IPS-NIHi11 (cell line): ENCODE measurements at places on chromosomes 2 and 18.

GRCh38 chr2:238024986-238025385, 35.8 kb upstream of the SCLY start:
- no peak for DNase-seq

- DNase-seq = no peak
These were observed 100.4 kb downstream of the EIPR1 start for GRCh38 chr2:3277050-3277747.

DNA sequence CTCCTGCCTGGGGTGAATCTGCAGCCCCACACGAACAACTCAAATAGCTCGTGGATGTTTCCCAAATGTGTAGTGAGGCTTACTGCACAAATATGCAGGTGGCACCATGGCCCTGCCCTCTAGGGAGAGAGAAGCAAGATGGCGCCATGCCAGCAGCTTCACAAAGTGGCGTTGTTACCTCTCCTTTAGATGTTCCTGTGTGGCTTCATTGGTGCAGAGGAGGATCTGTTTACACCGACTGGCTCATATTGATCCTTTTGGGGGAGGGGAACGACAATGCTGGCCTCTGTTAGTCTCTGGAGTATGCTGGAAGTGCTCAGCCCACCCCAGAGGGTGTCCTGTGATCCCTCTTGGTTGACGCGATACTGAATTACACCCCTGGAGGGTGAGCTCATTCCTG, 99.5 kb upstream of the GATA6 start:
- no peak for DNase-seq

DNA sequence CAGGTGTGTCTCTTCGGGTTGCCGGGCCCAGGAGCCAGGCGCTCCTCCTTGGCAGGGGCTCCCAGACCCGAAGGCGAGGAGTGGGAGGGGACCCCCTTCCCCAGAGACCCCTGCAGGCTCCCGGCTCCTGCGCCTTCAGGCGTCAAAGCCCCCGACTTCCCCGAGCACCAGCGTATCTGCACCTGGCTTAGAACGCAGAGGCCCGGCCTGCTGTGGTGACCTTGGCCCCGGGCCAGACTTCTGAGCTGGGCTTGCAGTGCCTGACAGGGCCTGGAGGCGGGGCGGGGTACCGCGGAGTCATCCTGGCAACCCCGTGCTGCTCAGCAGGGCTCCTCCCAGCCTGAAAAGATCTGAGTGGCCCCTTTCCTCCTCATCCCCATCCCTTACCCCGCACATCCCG, 27.0 kb downstream of the SKA1 start:
- DNase-seq = peak; percentile 67

GRCh38 chr2:141242008-141242407, 888.8 kb downstream of the LRP1B start:
- no peak for DNase-seq

DNA sequence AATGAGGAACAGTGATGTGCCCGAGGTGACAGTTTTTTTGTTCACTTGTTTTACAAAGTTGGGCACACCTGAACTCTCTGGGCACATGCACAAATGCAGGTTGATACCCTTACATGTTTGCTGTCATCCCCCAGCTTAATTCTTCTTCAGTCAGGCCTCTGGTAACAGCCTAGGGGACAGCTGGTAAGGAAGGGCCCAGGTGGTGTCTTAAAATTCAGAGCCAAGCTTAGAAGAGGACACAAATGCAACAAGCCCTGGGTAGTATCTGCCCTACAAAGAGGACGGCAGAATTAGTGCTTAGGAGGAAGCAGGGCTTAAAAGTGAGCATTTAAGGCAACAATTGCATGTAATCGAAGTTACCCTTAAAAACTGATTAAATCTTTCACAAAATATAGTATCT, 171.9 kb upstream of the ACAA2 start:
- DNase-seq = no peak

- DNase-seq = no peak
These were observed 66.5 kb upstream of the TLK1 start for GRCh38 chr2:171227066-171227782.

GRCh38 chr2:50674876-50675275, 357.1 kb downstream of the NRXN1 start:
- DNase-seq = no peak

GRCh38 chr18:30957066-30957465, 85.5 kb downstream of the DSC3 start:
- no peak for DNase-seq

GRCh38 chr2:215994911-215995310, 18.4 kb downstream of the MREG start:
- no peak for DNase-seq

DNA sequence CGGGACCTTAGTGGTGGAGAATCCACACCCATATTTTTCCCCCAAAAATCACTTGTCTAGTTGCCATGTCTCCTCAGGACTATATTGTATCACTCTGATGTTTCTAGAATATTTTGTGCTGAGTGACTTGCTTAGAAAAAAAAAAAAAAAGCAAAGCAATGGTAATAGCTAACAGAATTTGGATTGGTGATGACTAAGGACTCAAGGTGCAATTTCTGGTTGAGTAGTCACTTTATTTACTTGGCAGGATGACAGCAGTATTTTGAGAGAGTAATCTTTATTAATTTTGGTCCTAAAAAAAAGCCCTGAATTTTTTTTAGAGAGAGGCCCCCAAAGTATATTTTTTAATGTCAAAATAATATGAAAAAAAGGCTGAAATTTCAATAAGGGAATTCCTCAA, 32.8 kb upstream of the MYO3B start:
- no peak for DNase-seq

DNA sequence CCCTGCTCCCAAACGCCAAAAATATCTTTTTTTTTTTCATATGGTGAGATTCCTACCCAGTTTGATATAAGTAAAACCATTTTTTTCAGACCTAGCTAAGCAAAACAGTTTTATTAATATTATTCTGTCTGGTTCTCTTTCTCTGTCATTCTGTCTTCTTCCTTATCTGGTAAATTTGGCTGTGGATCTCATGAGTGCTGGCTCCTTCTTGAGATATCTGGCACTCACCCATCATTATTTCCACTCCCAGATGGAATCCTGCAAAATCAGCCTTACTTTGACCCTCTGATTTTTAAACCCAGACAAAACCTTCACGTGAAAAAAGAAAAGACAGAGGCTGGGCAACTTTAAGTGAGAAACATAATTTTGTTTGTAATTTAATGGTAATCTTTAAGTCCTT, 373.6 kb downstream of the NYAP2 start:
- DNase-seq = no peak

GRCh38 chr18:23668731-23669130, 6.0 kb upstream of the ANKRD29 start:
- peak; percentile 46 for DNase-seq

DNA sequence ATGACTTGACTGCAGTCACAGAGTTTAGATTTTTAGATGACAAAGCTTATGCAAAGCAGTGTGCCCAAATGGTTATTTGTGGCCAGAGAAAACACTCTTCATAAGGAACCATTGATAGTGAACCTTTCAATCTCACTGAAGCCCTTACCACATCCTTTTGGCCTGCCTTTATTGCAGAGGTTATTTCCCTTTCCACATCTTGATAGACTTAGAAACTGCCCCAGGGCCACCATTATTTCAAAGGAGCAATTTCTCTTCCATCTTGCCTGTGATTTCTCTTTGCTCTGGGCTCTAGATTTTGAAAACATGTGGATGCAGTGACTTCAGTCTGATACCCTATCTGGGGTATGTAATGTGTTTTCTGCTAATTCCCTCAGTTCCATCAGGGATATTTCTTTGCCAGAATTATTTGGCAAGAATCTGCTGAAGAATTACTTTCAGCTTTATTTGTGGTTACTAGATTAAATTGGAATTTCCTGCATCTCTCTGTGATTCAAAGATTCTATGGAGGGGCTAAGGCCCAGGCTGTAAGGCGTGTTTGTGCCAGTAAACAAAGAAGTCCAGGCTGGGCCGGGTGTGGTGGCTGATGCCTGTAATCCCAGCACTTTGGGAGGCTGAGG, 51.0 kb downstream of the MOGAT1 start:
- no peak for DNase-seq

- DNase-seq = no peak
These were observed 133.5 kb downstream of the SRBD1 start for GRCh38 chr2:45477546-45477945.

DNA sequence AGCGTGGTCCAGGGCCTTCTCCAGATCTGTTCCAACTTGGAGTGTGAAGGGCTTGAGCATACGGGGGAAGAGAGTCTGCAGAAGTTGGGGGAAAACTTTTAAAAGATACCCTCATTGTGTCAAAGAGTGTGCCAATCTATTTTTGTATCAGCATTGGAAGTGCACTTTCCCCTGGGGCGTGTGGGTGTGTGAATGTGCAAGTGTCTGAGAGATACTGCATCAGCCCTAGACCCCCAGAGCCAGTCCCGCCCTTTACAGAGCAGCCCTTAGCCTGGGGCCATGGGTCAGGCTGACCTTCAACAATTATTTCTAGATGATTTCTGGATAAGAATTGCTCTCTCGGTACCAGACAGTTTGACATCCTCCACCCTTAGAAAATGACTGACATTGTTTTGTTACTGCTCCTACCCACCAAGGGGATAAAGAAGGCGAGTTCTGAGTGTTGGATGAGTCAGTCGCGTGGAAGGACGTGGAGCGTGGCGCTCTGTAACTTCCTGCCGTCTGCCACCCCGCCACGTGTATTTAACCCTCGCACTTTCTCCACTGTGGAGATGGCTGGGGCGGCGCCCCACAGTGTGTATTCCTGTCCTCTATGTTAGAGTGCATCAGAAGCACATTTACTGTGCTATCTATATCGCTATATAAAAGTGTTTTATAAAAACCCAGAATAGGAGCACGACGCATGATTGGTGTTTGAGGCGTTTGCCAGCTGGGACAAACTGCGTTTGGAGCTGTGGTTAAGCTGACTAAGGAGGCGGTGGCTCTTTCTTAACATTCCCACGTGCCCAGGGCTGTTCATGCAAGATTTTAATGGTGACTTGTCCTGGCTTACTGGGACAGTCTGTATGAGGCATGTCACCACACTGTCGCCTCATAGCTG, 122.6 kb downstream of the CABLES1 start:
- no peak for DNase-seq

GRCh38 chr2:8644605-8645175, 37.2 kb upstream of the ID2 start:
- no peak for DNase-seq

- DNase-seq = no peak
These were observed 246.0 kb upstream of the KCNJ3 start for GRCh38 chr2:154452471-154452870.

DNA sequence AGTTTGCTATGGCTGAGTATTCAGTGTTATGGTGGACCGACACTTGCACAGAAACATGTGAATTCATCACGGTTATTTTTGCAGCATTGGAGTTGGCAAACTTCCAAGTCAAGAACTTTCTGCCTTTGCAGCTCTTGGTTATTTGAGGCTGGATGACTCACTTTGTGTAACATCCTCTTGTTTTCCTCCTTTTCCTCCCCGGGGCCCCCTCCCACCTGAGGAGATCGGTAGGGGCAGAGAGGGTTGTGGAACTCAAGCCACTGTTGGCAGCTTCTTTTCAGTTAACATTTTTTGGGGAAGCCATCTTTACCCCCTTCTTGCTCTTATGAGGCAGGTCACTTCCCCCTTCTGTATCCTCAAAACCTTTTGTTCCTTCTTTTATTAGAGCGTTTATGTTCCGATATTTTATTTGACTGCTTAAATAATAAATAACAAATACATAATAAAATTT, 48.6 kb downstream of the DDX1 start:
- no peak for DNase-seq

- no peak for DNase-seq
These were observed 167.8 kb downstream of the HNMT start for GRCh38 chr2:138132108-138132507.

DNA sequence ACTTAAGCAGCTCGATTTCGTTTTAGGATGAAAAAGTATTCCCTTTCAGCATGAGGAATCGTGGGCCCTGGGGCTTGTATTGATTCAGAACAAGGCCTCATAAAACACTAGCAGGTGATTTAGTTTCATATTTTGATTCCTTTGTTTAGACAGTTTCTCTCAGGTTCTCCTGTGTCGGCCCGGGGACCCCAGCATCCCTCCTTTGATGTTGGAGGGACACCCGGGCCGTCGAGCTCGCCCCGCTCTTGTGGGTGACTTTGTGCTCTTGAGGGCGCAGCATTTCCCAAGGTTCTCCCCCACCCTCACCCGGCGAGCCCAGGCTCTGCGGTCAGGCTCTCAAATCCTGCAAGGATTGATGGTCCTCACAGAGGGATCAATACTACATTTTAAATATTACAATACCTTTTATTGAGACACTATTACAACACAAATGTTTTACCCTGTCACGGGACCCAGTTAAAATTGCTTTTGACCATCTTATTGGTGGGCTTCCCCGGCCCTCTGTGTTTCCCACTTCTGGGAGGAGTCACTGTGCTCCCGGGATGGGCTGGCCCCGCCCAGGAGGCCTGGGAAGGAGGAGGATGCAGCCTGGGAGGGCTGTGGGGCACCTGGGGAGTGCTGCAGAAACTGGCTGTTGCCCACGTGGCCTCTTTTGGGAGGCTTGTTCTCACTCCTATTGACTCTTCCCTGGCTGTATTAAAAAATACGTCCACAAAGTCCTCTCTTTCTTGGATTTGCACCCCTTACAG, 222.6 kb downstream of the INSIG2 start:
- DNase-seq = peak; percentile 78

- no peak for DNase-seq
These were observed 602.1 kb upstream of the SYT4 start for GRCh38 chr18:43879415-43879814.

- no peak for DNase-seq
These were observed 18.5 kb upstream of the NMS start for GRCh38 chr2:100451734-100452133.

GRCh38 chr2:181152226-181152625, 171.8 kb downstream of the UBE2E3 start:
- no peak for DNase-seq
